Left cardiac atrium (tissue), 4 donors: ENCODE measurements at places on chromosomes 3 and 15. TPM values are rescaled to one million over a fixed set of nuclear protein-coding genes. Genes with fewer than 3 reads are reported as not detected.

The EIF4E3 gene
- total RNA-seq = 40.0 TPM

GRCh38 chr15:91284758-91285466 is 184.9 kb downstream of the SV2B start:
- DNase-seq = no peak

GRCh38 chr15:44246521-44247268 is 41.8 kb upstream of the GOLM2 start:
- DNase-seq = no peak

The GABRB3 gene
- total RNA-seq = 26.1 TPM

GRCh38 chr15:74620636-74621545 is 5.3 kb downstream of the CLK3 start:
- peak; percentile 56 for DNase-seq

DNA sequence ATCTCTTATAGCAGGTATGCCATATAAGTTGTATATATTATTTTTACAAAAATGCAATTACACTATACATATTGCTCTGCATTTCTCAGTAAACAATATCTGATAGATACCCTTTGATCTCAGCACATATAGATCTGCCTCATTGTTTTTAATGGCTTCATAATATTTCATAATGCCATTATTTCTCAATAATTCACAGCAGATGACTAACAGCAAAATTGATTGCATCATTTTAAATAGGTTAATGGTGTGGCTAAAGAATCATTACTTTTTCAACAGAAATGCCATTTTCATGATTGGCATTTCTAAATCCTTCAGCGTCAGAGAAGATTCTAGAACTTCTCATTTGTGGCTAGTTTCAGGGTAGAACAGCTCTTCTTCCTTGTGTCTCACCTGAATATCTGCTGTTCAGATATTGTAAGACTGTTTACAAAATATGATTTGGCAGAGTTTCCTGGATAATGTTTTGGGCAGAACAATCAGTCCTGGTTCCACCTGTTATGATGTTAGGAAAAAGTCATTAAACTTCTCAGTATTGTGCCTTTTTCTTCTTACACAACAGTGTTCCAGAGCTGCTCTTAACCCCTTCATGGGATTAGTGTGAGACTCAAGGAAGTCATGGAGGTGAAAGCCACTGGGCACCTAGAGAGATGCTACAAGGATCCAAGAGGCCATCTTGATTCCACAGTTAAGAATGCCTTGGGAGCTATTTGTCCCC is 397.6 kb upstream of the THBS1 start:
- no peak for DNase-seq

- DNase-seq = no peak
Measured at GRCh38 chr3:24548278-24548677, 53.6 kb upstream of the THRB start.

GRCh38 chr15:78614021-78614420 is 6.8 kb downstream of the CHRNA3 start:
- DNase-seq = no peak

DNA sequence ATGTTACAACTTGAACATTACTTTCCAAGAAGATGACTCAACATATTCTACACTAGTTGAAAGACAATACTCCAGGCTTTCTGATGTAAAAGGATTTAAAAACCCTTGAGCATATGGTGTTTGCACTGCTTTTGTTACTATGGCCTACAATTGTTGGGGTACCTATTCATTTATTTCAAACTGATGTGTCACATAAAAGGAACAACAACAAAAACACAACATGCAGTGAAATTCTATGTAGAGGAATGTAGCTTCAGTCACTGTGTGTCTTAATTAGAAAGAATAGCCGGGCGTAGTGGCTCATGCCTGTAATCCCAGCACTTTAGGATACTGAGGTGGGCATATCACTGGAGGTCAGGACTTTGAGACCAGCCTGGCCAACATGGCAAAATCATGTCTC is 1.6 kb downstream of the SPATA16 start:
- no peak for DNase-seq

DNA sequence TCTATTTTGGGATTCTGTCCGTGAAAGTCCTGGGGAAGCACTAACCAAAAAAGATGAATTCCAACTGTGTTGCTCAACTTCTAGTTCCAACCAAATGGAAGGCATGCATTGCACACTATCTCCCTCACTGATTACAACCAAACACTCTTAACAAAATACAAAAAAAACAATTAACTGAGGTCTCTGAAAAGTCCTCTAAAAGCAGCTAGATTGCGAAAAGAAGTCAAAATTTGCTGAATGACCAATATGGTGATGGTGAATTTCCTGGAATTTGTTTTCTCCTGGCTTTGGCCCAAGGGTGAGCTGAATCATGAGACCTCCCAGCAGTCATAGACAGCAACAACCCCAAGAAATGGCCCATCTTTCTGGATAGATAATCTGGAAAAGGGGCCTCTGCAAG is 28.3 kb downstream of the CYP19A1 start:
- no peak for DNase-seq

- DNase-seq = no peak
Measured at GRCh38 chr3:158531334-158531733, 39.7 kb upstream of the MLF1 start.

The TRH gene
- total RNA-seq = not detected
